GM12878 (cell line): ENCODE measurements at places on chromosomes 2 and 18. TPM values are rescaled to one million over a fixed set of nuclear protein-coding genes. Genes with fewer than 3 reads are reported as not detected.

DNA sequence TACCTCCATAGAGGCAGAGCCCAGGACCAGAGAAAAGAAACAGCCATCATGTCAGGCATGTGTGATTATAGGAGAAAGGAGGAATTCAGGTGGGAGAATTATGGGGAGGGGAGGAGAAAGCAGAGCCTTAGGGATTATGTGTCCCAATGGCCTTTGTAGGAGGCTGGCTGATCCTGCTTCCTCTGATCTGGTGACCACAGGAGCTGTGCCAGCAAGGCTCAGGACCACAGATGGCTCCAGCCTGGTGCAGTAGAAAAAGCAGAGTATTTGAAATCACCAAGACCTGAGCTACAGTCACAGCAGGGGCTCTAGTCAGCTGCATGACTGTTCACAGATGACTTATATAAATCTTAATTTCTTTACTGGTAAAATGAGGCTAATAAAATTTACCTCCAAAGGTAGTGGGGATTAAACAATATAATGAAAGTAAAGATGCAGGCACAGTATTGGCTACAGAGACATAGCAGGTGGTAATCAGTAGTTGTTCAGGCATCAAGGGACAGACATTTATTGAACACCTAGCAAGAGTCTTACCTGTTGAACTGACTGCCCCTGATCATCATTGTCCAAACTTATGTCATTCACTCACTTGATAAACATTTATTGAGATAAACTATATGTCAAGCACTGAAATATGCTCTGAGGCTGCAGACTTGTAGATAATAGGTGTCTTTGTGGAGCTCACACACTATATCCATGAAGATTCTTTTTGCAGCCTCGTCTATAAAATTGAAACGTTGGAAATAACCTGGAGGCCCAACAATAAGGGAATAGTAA lies 121.3 kb downstream of the MYCN start:
- DNase-seq = no peak

- no peak for DNase-seq
These were observed 12.2 kb downstream of the DHRS9 start for GRCh38 chr2:169081551-169081950.

The ZNF521 gene
- 0.05 TPM in 1 of 2 replicates, not detected in the other for total RNA-seq

DNA sequence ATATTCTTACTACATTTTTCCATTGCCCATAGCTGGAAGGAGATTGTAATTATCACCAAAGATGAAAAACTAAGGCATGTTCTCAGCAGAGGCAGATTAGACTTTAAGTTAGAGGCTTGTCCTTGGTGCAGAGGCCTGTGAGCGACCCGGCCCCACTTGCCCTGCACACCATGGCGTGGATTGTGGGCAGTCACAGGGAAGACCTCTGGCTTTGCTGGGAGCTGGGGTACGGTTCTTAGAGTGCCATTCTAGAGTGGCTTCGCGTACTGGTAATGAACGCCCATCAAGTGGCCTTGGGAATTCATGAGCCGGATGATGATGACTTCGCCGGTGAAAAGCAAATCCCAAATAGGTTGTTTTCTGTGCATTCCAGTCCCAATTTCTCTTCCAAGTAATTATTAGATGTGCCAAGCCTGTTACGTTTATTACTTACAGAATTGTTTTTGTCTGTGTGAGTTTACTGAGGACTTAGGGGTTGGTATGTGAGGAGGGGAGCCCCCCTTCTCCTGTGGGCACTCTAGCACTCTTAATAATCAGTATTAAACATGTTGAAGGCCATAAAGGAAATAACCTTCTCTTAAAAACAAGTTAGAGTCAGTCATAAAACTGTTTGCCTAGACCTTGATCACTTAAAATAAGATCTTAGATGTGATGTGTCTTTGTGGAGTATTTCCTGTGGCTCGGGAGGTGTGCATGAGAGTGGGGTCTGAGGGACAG lies 90.6 kb downstream of the LDLRAD4 start:
- DNase-seq = no peak

The SNORC gene
- total RNA-seq = 0.64 and 0.72 TPM in 2 replicates

The IL1F10 gene
- not detected in 2 replicates for total RNA-seq

- DNase-seq = no peak
These were observed 186.1 kb upstream of the RAB12 start for GRCh38 chr18:8423051-8423557.

DNA sequence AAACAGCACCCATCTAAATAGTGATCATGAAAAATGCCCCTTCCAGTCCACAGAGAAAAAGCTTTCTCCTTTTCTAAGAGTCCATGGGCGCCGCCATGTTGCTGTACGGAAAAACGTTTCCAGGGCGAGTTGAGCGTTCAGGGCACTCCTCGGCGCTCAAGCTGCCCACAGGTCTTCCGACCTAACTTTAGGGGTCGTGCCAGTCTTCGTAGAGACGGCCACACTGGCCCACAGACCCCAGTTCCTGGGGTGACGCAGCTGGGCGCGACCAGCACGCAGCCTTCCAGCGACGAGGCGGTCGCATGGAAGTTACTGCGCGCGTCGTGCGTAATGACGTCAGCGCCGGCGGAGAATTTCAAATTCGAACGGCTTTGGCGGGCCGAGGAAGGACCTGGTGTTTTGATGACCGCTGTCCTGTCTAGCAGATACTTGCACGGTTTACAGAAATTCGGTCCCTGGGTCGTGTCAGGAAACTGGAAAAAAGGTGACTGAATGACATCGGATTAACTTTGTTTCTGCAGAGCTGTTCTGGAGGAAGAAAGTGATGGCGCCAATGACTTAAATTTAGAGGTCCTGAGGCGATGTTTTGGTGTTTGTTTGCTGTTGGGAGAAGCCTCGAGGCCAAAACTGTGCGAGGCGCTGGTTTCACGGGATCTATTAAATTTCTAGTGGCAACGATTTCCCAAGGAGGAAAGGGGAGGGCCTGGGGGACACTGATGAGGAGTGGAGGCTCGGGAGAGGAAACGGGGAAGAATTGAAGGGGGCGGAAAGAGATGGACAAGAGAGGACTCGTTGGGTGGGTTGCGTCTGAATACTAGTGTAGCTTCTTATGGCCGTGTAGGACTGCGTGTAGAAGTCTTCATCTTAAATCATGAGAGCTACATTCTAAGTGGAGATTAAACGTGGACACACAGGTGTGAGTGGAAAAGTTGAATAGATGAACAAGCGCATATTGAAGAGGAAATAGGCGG lies at the start of the genes METTL4 and NDC80:
TSS of gene METTL4 (minus strand) at position 306 of the 971 bp plus-strand sequence. CDS start 4,289 bp downstream, outside the sequence.
TSS of gene NDC80 (plus strand) at position 358 of the 971 bp plus-strand sequence. CDS start 1,429 bp downstream, outside the sequence.
- DNase-seq = peak; percentile 71

DNA sequence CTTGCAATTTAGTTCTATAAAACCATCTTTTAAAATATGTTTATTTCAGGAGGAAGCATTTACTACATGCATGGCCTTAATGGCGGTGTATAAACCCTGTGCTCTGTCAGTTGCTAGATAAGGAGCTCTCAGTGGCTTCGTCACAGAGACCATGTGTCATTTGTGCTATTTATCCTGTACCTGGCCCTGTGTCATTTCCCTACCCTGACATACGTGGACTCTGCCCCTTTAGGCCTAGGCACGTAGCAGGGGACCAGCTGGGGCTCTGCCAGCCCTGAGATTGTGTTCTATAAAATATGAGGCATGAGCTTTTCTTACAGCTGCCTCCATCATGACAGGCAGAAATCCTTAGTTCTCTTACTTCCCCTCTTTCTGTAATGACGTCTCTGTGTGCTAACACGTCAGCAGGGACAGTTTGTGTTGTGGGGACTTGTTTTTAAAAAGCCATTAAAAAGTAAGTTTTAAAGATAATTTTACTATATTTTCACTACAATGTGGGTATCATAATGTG lies 88.0 kb downstream of the ITGB1BP1 start:
- no peak for DNase-seq

The ALLC gene
- not detected in 2 replicates for total RNA-seq

- DNase-seq = no peak
These were observed 21.3 kb upstream of the ALLC start for GRCh38 chr2:3636586-3637310.

GRCh38 chr2:40384714-40385113 lies 67.2 kb downstream of the SLC8A1 start:
- DNase-seq = no peak

The EML6 gene
- 0.32 and 0.36 TPM in 2 replicates for total RNA-seq

The ASB18 gene
- total RNA-seq = not detected in 2 replicates

DNA sequence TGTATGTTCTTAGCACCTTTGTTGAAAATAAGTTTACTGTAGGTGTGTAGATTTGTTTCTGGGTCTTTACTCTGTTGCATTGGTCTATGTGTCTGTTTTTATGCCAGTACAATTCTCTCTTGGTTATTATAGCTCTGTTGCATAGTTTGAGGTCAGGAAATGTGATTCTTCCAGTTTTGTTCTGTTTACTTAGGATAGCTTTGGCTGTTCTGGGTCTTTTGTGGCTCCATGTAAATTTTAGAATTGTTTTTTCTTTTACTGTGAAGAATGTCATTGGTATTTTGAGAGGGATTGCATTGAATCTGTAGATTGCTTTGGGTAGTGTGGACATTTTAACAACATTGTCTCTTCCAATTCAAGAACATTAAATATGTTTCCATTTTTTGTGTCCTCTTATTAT lies 69.1 kb downstream of the ANKRD62 start:
- DNase-seq = no peak

The TRAPPC8 gene
- total RNA-seq = 30.8 and 35.3 TPM in 2 replicates

DNA sequence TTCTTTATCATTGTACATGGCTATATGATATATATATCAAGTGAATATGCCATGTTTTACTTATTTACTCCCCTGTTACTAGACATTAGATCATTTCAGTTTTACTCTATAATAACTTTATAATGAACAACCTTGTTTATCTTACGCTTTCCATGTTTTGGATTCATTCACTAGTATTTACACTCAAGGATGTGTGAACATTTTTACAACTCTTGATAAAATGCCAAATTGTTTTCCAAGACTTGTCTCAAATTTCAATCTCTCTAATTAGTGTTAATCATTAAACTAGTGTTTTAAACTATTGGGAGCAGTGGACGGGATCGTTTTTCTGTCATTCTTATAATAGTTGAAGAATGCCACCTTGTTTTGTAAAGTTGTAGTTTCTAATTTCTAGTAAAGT lies 51.5 kb upstream of the B3GNT7 start:
- DNase-seq = no peak

The TCF23 gene
- total RNA-seq = not detected in 2 replicates

- DNase-seq = no peak
These were observed 59.0 kb downstream of the HNMT start for GRCh38 chr2:138023298-138023697.

The R3HDM1 gene
- 55.2 and 55.5 TPM in 2 replicates for total RNA-seq

The IL36A gene
- total RNA-seq = not detected in 2 replicates

DNA sequence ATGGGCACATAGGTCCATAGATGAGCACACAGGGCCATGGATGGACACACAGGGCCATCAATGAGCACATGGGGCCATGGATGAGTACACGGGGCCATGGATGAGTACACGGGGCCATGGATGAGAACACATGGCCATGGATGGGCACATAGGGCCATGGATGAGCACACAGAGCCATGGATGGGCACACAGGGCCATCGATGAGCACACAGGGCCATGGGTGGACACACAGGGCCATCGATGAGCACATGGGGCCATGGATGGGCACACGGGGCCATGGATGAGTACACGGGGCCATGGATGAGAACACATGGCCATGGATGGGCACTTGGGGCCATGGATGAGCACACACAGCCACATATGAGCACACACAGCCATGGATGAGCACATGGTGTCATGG lies 192.6 kb upstream of the HDAC4 start:
- no peak for DNase-seq

- DNase-seq = no peak
These were observed 240.1 kb upstream of the VRK2 start for GRCh38 chr2:57806449-57806968.

The BMP10 gene
- not detected in 2 replicates for total RNA-seq

The COLEC11 gene
- 0.66 and 0.74 TPM in 2 replicates for total RNA-seq

GRCh38 chr2:221675201-221675908 lies 103.3 kb upstream of the EPHA4 start:
- DNase-seq = no peak

GRCh38 chr2:88061295-88061694 lies 5.7 kb upstream of the KRCC1 start:
- no peak for DNase-seq

The FAM210A gene
- 20.0 and 21.9 TPM in 2 replicates for total RNA-seq

The INO80C gene
- 29.3 and 30.7 TPM in 2 replicates for total RNA-seq

GRCh38 chr2:64338108-64338507 lies 115.9 kb upstream of the LGALSL start:
- DNase-seq = no peak

GRCh38 chr18:10284540-10285282 lies 169.7 kb upstream of the APCDD1 start:
- DNase-seq = no peak

- DNase-seq = no peak
These were observed 6.7 kb downstream of the GYPC start for GRCh38 chr2:126662621-126663020.

GRCh38 chr2:27306573-27307286 lies 1.5 kb downstream of the UCN start:
- no peak for DNase-seq

DNA sequence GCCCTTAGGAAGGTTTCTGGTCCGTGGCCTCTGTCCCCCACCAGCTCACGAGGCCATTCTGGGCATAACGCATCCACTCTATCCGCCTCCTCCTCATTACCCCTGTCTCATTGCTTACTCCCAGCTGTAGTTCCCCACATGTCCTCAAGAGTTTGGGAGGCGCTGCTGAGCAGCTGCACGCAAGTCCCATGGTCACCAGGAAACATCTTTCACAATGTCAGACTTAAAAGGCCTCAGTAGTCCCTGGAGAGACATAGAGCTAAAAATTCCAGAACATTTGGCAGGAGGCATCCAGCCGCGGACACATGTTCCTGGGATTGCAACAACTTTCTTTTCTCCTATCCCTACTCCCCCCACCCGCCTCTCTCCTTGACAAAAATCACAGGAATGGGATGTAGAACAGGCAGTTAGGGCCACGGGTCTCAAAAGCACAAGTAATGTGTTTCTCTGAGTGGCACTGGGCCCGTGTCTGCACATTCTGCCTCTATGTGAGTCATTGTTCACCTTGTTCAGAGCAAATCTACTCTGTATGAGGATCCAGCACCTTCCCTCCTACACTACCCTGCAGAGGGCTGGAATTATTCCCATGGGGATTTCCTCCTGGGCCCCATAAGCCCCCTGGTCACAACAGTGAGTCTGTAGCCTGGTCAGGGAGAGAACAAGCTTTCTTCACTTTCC lies 8.1 kb downstream of the LBH start:
- no peak for DNase-seq

GRCh38 chr2:33925311-33925710 lies 326.2 kb upstream of the FAM98A start:
- DNase-seq = no peak

GRCh38 chr2:231337807-231338759 lies 57.4 kb upstream of the B3GNT7 start:
- no peak for DNase-seq

GRCh38 chr2:64998658-64999061 lies 9.5 kb downstream of the SLC1A4 start:
- no peak for DNase-seq

DNA sequence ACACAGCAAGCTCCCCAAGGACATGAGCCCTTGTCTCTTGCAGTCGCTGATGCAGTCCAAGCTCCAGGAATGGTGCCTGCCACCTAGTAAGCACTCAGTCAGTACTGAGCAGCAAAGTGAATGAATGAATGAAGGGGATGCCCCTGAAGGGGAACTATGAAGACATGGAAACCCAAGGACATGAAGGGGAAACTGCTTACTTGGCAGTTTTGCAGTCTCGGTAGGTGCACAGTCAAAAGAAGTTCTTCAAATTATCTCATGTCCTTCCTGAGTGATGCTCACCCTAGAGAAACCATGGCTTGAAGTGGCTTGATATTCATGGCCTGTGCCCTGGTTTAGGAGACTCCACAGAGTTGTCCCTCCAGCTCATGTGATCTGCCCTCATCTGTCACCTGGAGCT lies 102.1 kb upstream of the DLX2 start:
- no peak for DNase-seq

- DNase-seq = no peak
These were observed 120.2 kb downstream of the GBX2 start for GRCh38 chr2:236047886-236048540.
